Right cardiac atrium (tissue), 5 donors: ENCODE measurements at places on chromosomes 13 and 19. TPM values are rescaled to one million over a fixed set of nuclear protein-coding genes. Genes with fewer than 3 reads are reported as not detected.

DNA sequence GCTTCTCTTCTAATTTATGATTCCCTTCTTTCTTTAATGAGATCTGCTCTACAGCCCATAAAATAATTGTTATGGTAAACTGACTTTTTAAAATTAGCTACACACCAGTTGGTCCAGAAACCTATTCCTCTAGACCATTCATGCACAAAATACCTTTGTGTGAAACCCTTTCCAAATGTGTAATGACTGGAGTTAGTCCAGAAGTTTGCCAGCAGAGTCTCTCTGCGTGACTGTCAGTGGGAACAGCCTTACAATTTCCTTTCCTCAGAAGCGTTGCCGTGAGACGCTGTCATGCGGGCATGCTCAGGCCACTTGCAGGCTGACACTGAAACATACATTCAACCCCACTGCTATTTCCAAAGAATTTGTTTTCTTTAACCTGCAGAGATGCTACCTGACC, 965.2 kb downstream of the PCDH9 start:
- DNase-seq = no peak

DNA sequence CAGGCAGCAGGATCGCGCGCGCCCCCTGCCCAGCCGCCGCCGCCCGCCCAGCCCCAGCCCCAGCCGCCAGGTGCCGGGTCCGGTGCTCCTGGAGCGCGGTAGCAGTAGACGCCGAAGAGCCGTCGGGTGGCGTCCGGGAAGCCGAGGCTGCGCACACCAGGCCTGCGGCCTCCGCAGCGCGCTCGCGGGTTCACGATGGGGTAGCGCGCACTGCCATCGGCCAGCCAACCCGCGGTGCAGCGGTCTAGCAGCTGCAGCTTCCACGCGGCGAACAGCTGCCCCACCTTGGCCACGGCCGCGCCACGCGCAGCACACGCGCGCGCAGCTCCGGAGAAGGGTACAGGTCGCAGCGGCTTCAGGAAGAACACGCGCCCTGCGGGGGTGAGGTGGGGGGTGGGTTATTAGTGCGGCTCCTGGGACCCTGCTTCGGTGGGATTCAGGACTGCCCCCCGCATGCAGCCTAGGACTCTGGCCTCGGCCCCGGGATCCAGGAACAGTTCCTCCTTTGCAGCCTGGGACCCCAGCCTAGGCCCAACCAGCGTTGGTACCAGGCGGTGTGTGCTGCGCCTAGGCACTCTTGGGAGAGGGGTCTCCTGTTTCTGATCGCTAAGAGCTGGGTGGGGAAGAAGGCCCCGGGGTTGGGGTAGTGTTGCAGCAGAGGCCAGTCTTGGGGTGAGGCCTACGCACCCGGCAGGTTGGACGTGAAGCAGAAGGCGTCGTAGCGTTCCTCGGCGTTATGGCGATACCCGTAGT, 15.1 kb downstream of the TM6SF2 start:
- no peak for DNase-seq

RDH8 gene
- polyA plus RNA-seq = not detected

DNA sequence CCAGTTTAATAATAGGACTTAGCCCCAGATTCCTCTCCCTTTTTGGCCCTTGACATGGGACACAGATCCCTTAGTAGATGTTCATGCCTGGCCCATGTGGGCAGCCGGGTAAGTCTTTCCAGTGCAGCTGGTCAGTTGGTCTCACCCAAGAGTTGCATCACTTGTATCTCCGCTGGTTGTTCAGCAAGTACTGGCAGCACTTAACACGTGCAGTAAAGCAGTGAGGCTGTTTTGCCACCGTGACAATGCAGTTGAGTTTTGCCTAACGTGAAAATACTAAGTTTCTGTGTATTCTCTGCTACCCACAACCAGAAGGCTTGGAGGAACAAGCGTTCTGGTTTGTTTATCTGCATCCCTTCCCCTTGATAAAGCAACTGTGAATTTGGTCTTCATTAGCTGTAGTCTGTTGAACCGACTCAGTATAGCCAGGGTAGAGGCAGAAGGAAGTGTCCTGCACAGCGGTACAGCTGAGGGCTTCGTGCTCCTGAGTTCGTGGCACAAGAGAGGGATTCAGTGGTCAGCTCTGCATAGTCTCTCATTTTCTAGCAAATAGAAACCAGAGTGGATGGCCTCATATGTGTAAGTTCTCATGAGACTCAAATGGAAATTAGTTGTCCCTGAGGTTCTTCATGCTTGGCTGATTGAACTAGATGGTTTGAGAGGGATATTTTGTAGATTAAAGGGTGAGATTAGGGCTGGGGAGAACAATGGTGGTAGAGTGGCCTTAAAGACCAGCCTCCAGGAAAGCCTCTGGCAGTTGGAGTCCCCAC, 50.3 kb downstream of the ARHGEF7 start:
- no peak for DNase-seq

DNA sequence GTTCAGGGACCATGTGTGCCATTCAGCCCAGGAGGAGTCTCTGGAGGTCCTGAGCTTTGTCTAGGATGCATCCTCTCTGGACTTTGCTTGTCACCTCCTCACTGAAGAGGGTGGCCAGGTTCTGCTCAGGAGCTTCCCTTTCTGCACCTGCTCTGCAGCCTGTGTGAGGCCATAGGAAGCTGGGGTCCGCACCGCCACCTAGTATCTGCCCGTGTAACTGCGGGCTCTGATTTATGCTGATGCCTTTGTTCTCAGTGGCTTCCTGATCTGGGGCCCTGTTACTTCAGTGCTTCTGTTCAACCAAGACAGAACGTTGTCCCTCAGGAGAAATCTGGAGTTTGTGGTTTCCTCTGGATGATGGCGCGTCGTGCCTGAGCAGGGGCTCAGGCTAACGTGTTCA, 15.5 kb downstream of the ZNF610 start:
- DNase-seq = no peak

ZNF439 gene
- polyA plus RNA-seq = 4.7 TPM

ZNF709 gene
- polyA plus RNA-seq = 1.3 TPM

SULT2A1 gene
- not detected for polyA plus RNA-seq

HS6ST3 gene
- 0.79 TPM for polyA plus RNA-seq
